ENCODE measurements at places on chromosomes 4 and X. TPM values are rescaled to one million over a fixed set of nuclear protein-coding genes. Genes with fewer than 3 reads are reported as not detected.

UGT2B15 gene
- total RNA-seq: not detected

PSAPL1 gene
- total RNA-seq: not detected

CRMP1 gene
- total RNA-seq: under 0.01 TPM

ACE2 gene
- not detected for total RNA-seq

DNA sequence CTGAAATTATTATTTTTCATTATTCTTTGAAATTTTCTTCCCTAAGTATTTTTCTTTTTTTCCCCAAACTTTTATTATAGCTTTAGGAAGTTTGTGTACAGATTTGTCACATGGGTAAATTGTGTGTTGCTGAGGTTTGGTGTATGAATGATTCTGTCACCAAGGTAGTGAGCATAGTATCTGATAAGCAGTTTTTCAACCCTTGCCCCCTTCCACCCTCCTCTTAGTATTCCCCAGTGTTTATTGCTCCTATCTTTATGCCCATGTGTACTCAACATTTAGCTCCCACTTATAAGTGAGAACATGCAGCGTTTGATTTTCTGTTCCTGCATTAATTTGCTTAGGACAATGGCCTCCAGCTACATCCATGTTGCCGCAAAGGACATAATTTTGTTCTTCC lies 103.9 kb upstream of the MAGEB2 start:
- DNase-seq: no peak

- DNase-seq: no peak
Observed at GRCh38 chrX:31061091-31061490, 10.8 kb downstream of the FTHL17 start.

All from fibroblast of villous mesenchyme (primary cell).